ENCODE measurements at places on chromosomes 5 and 9.

DNA sequence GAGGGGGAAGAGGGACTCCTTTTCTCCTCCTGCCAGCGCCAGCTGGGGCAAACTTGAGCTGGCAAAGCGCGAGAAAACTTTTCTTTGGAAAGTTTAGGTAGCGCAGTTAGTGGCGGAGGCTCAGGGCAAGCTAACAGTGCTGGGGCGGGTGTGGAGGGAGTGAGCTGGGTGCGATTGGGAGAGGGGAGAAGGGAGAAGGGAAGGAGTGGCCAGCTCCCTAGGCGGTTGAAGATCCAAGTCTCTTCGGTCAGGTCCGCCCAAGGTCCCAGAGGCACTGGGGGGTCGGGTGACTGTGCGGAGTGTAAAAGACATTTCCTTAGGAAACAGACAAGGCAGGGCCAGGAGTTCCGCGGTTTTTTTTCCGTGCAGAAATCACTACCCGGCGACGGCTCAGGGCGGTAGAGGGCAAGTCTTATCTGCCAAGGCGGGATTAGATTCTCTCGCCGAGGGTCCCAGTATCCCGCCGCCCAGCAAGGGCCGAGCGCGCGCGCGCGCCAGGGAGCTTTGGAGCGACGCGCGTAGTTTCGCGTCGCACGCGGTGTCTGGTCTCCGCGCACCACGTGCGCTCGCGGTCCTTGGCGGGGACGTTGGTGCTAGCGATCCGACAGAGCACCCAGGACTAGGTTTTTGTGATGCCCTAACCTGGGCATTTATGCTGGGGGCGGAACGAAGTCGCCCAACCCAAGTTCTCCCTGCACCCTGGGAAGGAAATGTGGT lies 33.6 kb upstream of the NFIB start:
- DNase-seq, result no peak

DNA sequence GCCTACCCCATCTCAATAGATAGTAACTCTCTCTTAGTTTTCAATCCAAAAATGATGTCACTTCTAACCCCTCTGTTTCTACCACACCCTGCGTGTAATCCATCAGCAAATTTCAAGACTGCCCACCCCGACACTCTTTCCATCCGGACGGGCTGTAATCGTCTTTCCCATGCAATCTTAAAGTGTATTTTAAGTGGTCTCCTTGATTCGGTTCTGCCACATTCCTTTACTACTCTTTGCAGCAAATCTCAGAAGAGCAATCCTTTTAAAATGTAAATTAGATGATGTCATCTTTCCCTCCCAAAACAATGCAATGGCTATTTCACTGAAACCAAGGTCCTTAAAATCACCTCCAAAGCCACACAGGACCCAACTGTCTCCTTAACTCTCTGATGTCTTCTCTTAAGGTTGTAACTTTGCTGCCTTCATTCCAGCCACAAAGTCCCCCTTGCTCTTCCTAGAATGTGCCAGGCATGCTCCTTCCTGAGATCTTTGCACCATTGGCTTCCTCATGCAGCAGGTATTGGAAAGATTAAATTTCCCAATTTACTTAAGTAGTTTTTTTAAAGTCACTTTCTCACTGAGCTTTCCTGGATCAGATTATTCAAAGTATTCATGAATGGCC lies 932.5 kb upstream of the WWC1 start:
- no peak for DNase-seq

GRCh38 chr9:124274738-124275137 lies 17.0 kb downstream of the NEK6 start:
- no peak for DNase-seq

DNA sequence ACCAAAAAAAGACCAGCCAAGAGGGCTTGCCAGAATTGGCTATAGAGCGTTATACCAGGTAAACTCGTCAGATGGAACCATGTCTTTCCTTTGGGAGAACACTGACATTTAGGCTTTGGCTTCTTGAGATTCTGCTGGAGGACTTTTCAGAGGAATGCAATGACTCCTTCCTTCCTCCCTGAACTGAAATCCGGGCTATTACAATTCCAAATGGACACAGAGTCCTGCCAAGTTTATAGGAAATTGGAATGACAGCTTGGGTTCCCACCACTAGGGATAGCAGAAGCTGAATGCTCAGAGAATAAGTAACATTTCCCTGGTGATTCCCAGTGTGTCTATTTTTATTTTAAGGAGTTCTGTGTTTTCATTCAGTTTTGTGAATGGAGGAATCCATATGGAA lies 143.0 kb downstream of the FGF1 start:
- DNase-seq, result no peak

DNA sequence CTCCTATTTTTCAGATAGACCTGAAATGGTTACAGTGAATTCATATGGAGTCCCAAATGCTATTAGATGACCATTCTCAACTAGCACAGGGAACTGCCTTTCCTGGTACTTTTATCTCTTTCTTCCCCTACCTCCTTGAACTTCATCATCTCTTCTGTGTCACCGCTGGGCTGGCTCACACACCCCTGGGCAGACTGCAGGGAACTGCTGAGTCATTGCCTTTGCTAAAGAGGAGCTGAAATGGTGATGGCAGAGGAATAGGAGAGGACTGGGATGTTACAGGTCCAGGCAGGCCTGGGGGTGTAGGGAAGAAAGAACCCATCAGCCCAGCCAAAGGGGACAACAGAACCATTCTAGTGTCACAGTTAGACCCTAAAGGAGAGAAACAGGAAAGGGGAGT lies 322.3 kb downstream of the ASTN2 start:
- no peak for DNase-seq

- no peak for DNase-seq
Observed at GRCh38 chr5:72698481-72698880, 118.0 kb upstream of the TNPO1 start.

Measured in activated CD4-positive, CD25-positive, alpha-beta regulatory T cell treated with anti-CD3 and anti-CD28 coated beads, Interleukin-2, amount 50 U/mL, for 72 hours (primary cell).